Jurkat, Clone E6-1 (cell line): ENCODE measurements at places on chromosomes 5 and 9.

DNA sequence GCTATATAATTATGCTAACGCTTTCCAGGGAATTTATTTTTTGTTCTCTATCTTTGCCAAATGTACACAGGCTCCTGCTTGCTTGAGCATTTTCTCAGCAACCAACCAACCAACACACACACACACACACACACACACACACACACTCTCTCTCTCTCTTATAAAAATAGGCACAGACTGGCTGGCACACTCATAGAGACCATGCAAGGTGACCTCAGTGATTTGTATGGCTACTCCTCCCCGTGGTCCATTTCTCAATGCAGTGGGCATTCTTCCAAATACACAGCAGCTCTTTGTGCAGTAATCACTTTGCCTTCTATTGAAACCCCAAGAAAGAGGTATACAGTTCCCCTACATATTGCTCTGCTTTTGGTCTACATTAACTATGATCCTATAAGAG, 416.0 kb downstream of the MAN2A1 start:
- no peak for DNase-seq

DNA sequence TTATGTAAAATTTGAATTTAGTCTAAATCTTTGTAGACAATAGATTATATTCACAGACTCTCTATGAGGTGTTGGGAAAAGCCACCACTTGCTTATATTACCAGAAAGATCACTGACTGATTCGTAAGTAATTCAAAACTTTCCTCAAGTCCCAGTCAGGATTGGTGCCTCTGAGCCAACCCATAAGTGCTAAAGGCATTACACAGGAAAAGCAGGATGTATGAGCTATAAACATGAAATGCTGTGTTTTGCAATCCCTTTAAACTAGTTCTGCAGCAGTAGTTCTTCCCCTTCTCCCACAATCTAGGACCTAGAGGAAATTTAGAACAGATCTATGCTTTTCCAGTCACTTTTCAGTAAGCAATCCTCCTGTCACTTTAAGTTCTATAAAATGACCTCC, 48.0 kb downstream of the SHLD3 start:
- DNase-seq, result no peak

DNA sequence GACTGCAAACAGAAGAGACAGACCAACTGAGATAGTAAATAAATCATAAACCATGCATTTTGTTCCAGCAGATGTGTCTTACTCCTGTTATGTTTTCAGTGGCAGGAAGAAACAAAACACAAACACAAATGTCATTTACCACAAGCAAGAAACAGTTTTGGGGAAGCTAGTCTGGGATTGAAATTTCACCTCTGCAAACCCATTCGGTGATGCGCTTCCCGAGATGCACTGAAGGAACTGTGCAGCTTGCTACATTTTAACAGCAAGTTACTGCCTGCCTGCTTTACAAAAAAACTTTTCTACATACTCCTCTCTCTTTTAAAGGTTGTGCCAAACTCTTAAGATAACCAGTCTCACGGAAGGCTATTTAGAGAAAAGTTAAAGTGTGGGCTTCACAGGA, 3.2 kb downstream of the MACROH2A1 start:
- DNase-seq, result no peak

DNA sequence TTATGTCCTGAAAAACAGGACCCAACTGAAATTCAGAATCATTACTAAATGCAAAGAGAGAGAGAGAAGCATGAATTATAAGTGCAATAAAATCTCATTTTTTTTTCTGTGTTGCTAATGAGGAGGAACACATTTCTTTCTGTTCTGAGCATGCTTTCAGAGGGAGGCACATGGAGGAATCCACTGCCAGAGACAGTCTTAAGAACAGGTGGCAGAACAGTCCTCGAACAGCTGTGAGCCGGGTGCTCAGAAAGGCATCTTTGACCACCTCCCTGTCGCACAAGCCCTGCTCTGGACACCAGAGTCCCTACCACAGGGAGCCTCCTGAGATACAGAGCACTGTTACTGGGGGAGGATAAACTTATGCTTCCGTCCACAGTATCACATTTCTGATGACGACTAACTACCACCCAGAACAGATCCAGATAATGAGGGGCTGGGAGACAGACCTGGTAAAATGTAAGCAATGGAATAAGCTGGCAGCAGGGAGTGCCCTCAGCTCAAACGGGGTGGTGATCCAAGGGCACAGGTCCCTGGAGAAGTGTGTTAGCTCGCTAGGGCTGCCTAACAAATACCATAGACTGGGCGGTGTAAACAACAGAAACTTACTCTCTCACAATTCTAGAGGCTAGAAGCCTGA, 134.0 kb downstream of the SLC1A3 start:
- no peak for DNase-seq

DNA sequence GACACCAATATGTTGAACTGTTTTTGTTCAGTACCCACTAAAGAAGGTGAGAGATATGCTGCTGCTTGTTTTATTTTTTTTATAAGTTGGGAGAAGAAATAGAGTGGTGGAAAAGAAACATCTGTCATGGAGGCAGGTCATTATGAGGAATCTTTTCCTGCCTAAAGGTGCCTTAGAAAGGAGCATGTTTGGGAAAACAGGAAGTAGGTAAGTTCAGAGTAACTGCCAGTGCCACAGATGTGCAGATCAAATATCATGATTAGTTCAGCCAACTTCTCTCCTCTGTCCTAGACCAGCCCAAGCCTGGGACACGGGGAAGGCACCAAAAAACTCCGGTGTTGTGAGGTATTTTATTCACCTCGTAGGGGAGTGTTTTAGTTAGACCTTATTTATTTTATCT, 144.2 kb downstream of the MAN2A1 start:
- no peak for DNase-seq
